Activated gamma-delta T cell treated with Interleukin-2 at 50 U/mL for 16 hours (primary cell): ENCODE measurements at places on chromosomes 4 and X.

DNA sequence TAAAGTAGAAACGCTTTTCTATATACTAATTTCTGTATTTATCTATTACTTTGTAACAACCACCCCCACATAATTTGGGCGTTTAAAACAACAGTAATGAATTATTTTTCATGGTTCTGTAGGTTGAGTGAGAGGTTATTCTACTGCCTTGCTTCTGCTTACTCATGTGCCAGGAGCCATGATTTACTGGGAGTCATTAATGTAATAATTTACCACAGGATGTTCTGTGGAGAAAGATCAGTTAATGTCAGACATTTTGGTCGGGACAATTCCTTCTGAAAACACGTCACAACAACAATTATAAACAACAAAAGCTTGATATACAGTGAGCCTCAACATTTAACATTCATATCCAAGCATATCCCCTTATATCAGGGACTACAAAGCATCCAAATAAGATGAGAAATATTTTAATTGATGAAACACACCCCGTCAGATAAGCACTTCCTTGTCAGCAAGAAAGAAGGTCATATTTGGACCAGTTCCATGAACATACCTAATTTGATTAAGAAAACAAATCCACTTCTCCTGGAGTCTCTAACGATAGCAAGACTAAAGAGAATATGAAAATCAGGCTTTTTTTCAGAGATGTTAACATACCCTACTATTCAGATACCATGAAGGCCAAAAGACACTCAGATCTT, 238.5 kb downstream of the PRDM5 start:
- no peak for DNase-seq

GRCh38 chr4:183987987-183988392, 82.9 kb downstream of the STOX2 start:
- DNase-seq, result no peak

- DNase-seq, result no peak
These were observed 55.7 kb downstream of the BTC start for GRCh38 chr4:74738464-74739143.

GRCh38 chr4:123638834-123639233, 242.2 kb downstream of the SPRY1 start:
- DNase-seq, result no peak

DNA sequence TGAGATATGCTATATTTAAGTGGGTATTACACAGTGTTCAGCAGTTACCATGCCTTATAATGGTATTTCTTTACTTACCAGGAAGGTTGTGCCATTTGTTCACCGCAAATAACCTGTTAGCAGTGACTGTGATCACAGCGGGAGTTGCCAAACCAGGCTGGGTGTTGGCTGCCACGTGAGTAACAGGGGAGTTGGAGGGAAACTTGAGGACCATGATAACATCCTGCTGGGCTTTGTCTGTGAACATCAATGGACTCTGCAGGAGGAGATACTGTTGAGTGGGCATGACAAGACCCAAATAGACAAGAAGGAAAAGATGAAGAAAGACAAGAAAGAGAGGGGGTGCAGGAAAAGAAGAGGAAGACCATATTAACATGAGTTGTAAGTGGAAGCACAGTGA, 242.9 kb downstream of the DCLK2 start:
- no peak for DNase-seq

DNA sequence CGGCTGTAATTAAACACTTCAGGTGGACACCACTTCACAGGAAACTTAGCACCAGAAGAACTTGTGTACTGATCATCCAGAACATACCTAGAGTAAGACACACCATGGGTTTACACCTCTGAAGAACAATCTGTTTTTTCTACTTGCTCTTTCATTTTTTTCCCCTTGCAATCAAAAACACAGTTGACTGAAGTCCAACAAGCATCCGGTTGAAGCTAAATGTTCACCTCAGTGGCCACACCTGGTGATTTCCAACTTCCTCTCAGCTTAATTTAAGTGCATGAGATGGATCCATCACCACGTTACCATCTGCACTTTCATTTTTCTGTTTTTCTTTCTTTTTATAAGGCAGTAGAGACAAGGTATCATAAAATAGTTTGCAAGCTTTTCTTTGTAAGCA, 4.9 kb upstream of the TXK start:
- DNase-seq, result peak; percentile 50

- DNase-seq, result no peak
These were observed 130.2 kb downstream of the ENOX2 start for GRCh38 chrX:130772776-130773143.

GRCh38 chr4:146638786-146639505, at the start of gene POU4F2:
Gene POU4F2 (plus strand): TSS chr4:146638893. CDS start chr4:146639141, 248 bp downstream.
- DNase-seq, result no peak

GRCh38 chrX:31227250-31227649, 155.4 kb upstream of the FTHL17 start:
- no peak for DNase-seq

- DNase-seq, result no peak
These were observed 6.0 kb downstream of the P2RY4 start for GRCh38 chrX:70254063-70254400.

DNA sequence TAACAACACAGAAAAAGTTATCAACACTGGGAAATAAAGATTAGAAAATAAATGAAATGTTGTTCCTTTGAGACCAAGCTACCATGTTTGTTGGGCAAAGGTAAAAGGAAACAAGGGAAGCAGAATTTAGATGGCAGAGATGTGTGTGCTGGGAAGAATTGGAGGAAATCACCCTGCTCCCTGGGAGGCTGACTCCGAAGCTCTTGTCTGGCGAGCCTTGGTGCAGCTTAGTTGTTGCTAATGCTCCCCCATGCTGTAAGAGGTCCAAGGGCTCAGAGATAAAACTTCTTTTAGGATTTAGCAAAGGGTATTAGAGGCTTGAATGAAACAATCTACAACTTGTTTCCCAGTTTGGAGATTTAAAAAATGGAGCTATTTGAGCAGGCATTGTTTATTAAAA, 123.8 kb upstream of the DDIT4L start:
- no peak for DNase-seq

- DNase-seq, result no peak
These were observed 25.5 kb upstream of the FAM9C start for GRCh38 chrX:13069771-13070416.

DNA sequence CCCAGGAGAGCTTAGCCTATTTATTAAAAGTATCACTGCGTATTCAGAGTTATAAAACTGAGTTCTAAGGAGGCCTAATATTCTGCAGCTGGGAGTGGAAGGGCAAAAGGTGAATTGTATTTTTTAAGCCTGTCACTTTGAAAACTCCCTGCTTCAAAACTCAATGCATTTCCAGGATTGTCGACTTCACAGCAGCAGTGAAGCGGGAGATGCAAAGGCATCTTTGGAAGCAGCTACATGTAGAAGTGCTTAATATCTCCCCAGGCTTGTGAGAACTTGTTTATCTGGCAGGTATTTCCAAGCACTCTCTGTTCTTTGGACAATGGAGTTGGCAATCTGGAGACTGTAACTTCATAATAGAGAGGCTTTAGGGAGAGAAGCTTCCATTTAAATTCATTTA, 717.5 kb upstream of the SLIT2 start:
- no peak for DNase-seq

DNA sequence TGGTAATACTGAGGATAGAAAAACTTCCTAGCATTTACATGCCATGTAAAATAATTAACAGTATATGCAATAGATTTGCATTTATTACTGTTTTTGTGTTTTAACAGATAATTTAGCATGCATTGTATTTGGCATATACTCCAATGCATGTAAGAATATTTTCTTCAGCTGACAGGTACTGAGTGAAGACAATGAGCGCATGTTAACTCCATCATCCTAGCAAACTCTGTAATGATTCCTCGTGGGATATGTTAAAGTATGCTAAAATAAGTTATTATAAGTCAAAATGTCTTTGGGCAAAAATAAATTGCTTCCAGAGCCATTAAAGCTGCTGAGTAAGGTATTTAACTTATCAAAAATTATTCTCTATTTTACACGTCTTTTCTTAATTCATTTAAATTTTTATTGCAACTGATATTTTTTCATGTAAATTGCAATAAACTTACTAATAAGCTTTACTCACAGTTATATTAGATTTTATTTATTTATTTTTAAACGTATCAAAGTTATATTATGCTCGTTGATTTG, 616.4 kb upstream of the NDST4 start:
- DNase-seq, result no peak

DNA sequence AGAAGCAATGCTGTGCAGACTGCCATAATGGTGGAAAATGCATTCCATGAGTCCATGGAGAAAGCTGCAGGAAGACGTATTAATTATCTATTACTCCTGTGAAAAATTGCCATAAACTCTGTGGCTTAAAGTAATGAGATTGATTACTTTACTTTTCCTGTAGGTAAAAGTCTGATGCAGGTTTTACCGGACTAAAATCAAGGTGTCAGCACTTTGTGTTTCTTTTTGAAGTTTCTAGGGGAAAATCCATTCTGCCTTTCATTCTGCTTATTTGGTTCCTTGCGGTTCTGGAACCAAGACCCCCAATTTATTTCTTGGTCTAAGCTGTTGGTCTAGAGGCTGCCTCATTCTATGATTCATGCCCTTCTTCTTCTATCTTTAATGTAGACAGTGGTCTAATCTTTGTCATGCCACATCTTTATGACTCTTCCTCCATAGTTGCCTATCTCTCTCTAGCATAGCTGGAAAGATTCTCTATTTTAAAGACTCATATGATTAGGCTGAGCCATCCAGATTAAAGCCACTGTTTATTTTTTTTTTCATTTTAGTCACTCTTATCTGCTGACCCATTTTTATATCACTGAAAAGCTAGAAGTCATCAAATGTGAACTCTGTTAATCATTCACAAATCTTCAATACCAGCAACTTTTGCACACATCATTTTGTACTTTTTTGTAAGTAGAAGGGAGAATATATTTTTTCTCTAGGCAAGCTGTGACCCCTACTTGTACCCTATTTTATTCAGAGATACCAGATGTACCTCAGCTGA, 2056.4 kb downstream of the PCDH7 start:
- DNase-seq, result no peak

GRCh38 chrX:9906919-9907318, 60.2 kb upstream of the CLDN34 start:
- DNase-seq, result no peak

GRCh38 chrX:119753639-119754257, 4.6 kb upstream of the SOWAHD start:
- DNase-seq, result peak; percentile 50

GRCh38 chr4:126630230-126630629, 1002.5 kb upstream of the INTU start:
- DNase-seq, result no peak

DNA sequence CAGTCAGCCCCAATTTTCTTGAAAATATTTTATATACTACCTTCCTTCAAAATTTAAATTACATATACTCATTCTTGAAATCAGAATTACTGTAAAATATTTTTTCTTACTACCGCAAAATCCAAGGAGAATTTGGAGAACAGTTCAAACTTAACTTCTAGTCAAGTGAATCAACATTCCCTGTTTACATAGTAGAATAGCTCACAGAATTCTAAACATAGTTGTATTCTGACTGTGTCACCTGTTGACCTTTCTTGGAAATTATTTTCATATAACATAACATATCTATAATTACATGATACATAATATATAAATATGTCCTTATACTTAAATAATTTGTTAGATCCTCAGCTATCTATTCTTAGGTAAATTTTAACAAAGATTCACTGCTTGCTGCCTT, 31.0 kb upstream of the FGF5 start:
- DNase-seq, result no peak

- no peak for DNase-seq
These were observed 595.6 kb upstream of the TENM3 start for GRCh38 chr4:181647396-181648147.

DNA sequence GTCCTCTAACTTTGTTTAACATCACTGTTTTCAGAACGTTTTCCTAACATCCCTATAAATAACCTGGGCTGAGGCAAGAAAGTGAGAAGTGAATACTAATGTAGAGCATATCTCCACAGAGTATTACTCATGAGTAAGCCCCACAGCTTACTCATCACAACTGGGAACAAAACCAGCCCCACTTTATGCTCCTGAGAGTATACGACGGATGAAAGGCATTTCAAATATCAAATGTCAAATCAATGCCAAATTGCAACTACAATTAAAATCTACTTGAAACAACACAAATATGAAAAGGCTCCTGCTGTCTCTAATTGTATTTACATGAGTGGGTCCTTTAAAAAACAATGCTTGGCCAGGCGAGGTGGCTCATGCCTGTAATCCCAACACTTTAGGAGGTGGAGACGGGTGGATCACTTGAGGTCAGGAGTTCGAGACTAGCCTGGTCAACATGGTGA, 41.2 kb downstream of the SH3RF1 start:
- no peak for DNase-seq

DNA sequence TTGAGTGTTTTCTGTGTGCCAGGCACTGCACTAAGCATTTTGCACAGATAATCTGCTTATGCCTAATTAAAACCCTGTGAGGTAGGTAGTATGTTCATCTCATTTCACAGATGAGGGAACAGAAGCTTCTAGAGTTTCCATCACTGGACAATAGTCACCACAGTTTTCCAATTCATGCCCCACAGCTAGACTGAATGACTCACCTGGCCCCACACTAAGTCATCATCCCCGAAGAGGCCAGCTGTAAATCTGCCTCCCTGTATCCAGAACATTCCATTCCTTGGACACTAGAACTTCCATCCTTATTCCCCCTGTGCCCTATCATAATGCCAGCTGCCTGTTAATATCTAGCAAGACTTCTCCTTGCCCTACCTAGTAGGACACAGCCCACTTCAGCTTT, 40.9 kb upstream of the NYX start:
- no peak for DNase-seq

- no peak for DNase-seq
These were observed 530.8 kb upstream of the DIPK2B start for GRCh38 chrX:45731448-45731847.

GRCh38 chrX:40282946-40283660, 185.3 kb upstream of the BCOR start:
- no peak for DNase-seq
